ENCODE measurements at places on chromosomes 1 and 21. TPM values are rescaled to one million over a fixed set of nuclear protein-coding genes. Genes with fewer than 3 reads are reported as not detected.

Gene FCGR2B
- 0.13 TPM for total RNA-seq

Gene FALEC
- not detected for total RNA-seq

Gene BRDT
- not detected for total RNA-seq

DNA sequence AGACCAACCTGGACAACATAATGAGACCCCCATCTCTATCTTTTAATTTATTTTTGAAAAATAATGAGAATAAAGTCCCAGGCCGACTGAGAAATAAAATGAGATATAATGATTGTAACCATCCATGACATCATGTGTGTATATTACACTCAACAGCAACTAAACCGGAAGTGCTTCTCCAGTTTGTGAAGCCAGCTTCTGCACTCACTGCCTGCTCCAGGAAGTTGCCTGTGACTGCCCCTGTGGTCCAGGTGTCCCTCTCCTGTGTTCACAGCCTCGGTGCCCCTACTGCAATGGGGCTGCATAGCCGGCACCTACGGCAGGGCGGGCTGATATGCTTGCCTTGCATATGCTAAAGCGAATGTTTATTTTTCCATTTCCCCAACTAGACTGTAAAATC lies 68.3 kb downstream of the SSBP3 start:
- no peak for DNase-seq

DNA sequence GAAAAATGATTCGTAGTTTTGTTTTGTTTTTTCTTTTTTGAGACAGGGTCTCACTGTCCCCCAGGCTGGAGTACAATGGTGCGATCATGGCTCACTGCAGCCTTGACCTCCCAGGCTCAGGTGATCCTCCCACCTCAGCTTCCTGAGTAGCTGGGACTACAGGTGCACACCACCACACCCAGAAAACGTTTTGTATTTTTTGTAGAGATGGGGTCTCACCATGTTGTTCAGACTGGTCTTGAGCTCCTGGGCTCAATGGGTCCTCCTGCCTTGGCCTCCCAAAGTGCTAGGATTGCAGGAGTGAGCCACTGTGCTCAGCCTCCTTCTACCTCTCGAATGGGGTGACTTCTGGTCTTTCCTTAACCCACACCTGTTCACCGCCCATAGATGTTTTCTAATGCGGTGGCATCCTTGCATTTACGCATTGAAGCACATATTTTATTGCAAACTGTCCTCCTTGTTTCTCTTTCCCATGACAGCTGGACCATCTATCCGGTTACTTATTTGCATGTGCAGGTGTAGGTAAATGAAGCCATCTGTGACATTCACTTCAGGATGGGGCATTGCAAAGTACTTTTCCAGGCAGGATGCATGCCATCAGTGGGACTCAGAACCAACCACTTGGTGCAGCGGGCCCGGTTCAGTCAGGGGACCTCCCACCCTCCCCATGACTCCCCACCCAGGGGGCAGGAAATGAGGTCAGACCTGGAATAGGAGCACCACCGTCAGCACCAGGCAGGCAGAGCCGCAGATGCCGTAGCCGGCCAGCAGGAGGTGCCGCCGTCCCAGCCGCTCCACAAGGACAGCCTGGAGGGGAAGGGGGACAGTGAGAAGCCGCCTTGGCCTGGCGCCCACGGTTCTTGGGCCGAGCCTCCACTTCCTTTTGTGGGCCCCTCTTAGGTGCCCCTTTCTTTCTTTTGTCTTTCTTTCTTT lies 16.5 kb downstream of the SLC2A7 start:
- DNase-seq = no peak

- DNase-seq = no peak
These were observed 12.6 kb downstream of the C1orf162 start for GRCh38 chr1:111486431-111486830.

DNA sequence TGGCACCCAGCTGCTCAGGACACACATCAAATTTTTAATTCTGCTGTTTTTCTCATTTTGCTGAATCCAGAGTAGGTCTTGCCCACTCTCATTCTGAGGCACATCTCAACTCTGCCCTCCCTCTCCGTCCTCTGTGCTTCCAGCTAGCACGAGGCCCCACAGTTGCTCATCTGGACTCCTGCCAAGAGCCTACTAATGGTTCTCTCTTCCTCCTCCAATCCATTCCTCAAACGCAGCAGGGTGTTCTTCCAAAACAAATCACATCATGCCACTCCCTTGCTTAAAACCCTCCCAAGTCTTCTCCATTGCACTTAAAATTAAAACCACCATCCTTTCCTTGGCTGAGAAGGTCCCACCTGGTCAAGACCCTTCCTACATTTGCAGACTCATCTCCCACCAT lies 49.8 kb upstream of the SCAF4 start:
- no peak for DNase-seq

DNA sequence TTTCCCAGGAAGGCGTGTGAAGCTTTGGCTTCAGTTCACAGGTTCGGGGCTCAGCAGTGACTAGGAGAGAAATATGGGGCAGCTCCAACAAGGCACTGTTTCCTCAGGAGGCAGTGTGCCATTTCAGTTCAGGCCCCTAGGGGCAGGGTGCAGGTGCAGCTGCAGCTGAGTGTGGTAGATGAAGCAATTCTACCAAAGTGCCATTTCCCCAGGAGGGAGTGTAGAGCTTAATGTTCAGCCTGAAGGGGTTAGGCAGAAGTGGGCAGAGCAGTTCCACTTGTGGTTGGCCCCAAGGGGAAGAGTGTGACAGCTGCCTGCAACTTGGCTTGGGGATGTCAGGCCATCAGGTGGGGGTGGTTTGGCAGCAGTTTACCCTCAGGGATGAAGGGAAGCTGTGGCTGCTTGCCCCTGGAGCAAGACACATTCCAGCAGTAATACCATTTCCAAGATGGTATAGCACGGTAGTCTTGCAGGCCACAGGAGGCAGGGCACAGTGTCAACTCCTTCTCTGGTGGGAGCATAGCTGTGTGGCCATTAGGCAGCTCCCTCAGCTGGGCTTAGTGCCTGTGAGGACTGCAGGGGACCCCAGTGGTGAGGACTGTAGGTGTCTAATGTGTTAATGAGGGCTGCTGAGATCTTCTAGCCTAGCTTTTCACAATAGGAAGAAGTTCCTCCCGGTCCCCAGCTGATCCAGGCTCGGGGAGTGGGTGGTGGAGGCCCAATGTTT lies 34.7 kb downstream of the RGSL1 start:
- no peak for DNase-seq

GRCh38 chr1:220430059-220430458 lies 97.9 kb upstream of the MARK1 start:
- no peak for DNase-seq

GRCh38 chr1:223258751-223259198 lies 105.2 kb downstream of the SUSD4 start:
- no peak for DNase-seq

- no peak for DNase-seq
These were observed 72.2 kb downstream of the TDRD5 start for GRCh38 chr1:179663810-179664209.

GRCh38 chr1:116820369-116820768 lies 66.1 kb downstream of the CD2 start:
- DNase-seq = no peak

- DNase-seq = no peak
These were observed 19.6 kb upstream of the SLC30A1 start for GRCh38 chr1:211598514-211598913.

- no peak for DNase-seq
These were observed 19.9 kb upstream of the PTPN14 start for GRCh38 chr1:214571281-214571680.
